ENCODE measurements at places on chromosomes 3 and 15. TPM values are rescaled to one million over a fixed set of nuclear protein-coding genes. Genes with fewer than 3 reads are reported as not detected.

Gene RGMA
- total RNA-seq: 0.31 TPM

Gene PCSK6
- 12.1 TPM for total RNA-seq

Gene CAV3
- 0.07 TPM for total RNA-seq

Gene PLA2G4D
- total RNA-seq: not detected

Gene SLCO2A1
- total RNA-seq: 0.24 TPM

Gene GALK2
- 20.8 TPM for total RNA-seq

Gene ALDH1A3
- total RNA-seq: 14.5 TPM

Gene CFAP20DC
- total RNA-seq: 2.1 TPM

Measured in A549 treated with Hydrocortisone at 1 μM for 4 hours (cell line).